GM12878 (cell line): ENCODE measurements at places on chromosomes 12 and 14.

DNA sequence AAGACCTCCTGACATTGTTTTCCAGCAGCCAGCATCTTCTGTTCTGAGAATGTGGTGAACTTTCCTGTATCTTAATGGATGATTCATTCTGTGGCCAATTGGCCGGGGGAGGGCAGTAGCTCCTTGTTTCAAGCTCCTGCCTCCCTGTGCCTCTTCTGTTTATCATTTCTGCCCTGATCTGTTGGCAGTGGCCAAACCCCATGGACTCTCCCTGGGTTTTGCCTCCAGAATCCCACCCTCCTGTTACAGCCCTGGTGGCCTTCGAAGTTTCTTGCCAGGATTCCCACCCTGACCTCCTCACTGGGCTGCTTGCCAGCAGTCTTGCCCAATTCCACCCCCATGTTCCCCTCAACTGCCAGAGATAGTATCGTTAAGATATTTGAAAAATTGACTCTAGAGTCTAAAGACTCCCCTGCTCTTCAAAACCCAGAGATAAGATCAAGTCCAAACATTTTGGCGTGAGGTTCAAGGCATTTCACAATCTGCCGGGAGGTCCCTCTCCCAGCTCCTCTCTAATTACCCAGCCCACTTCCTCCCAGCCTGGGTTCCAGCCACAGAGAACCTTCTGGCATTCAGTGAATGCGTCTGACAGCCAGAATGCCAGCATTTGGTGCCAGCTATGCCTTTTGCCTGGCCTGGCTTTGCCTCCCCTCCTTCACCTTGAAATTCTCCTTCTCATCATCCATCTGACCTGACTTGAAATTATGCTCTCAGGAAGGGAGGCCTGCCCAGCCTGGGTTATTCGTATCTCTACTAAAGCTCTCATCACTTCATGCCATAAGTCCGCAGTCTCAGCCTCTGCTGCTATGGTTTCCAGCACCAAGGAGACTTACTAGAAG lies 37.7 kb upstream of the TXNRD1 start:
- no peak for DNase-seq

DNA sequence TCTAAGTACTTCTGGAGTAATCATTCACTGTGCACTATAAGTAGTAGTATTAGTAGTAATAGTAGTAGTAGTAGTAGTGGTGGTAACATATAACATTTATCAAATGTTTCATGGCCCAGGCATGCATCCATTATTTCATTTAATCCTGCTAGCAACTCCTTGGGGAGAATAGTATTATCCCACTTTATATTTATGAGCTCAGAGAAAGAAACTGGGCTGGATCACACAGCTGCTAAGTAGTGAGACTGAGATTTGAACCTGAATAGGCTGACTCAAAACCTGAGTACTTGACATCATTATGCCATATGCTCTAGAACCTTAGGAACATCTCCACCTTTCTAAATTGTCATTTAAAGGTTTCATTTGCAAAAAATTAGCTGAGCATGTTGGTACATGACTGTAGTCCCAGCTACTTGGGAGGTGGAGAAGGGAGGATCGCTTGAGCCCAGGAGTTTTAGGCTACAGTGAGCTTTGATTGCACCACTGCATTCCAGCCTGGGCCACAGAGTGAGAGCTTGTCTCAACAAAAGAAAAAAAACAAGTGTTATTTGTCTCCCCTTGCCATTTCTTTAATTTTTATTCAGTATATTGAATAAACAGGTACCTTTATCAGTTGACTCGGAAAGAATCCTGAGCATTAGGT lies 11.4 kb upstream of the NID2 start:
- no peak for DNase-seq

- DNase-seq: no peak
Measured at GRCh38 chr14:99519931-99520421, 38.8 kb downstream of the CCNK start.

GRCh38 chr12:132345126-132345525 lies 15.7 kb upstream of the GALNT9 start:
- DNase-seq: no peak
